ENCODE measurements at places on chromosomes 12 and 14. TPM values are rescaled to one million over a fixed set of nuclear protein-coding genes. Genes with fewer than 3 reads are reported as not detected.

ZC2HC1C gene
- total RNA-seq: 0.90 TPM

GPR135 gene
- total RNA-seq: 0.26 TPM

ADAMTS20 gene
- total RNA-seq: not detected

P2RX2 gene
- not detected for total RNA-seq

ACSM4 gene
- total RNA-seq: not detected

EAPP gene
- total RNA-seq: 48.4 TPM

PRKAG1 gene
- total RNA-seq: 93.7 TPM

TAMALIN gene
- total RNA-seq: under 0.01 TPM

AICDA gene
- not detected for total RNA-seq

KRT83 gene
- not detected for total RNA-seq

PLXNC1 gene
- under 0.01 TPM for total RNA-seq

WNT1 gene
- total RNA-seq: not detected

OVCH1 gene
- 0.26 TPM for total RNA-seq

SLC25A21 gene
- 0.64 TPM for total RNA-seq

OTUB2 gene
- total RNA-seq: 1.3 TPM

SOX5 gene
- under 0.01 TPM for total RNA-seq

CNTN1 gene
- total RNA-seq: 30.3 TPM

SCYL2 gene
- total RNA-seq: 29.5 TPM

A2M gene
- not detected for total RNA-seq

CAPZA3 gene
- not detected for total RNA-seq

NDUFB1 gene
- 151 TPM for total RNA-seq

PAPLN gene
- 6.0 TPM for total RNA-seq

All from bronchial epithelial cell (primary cell).